ENCODE measurements at places on chromosomes 12 and 14. TPM values are rescaled to one million over a fixed set of nuclear protein-coding genes. Genes with fewer than 3 reads are reported as not detected.

DNA sequence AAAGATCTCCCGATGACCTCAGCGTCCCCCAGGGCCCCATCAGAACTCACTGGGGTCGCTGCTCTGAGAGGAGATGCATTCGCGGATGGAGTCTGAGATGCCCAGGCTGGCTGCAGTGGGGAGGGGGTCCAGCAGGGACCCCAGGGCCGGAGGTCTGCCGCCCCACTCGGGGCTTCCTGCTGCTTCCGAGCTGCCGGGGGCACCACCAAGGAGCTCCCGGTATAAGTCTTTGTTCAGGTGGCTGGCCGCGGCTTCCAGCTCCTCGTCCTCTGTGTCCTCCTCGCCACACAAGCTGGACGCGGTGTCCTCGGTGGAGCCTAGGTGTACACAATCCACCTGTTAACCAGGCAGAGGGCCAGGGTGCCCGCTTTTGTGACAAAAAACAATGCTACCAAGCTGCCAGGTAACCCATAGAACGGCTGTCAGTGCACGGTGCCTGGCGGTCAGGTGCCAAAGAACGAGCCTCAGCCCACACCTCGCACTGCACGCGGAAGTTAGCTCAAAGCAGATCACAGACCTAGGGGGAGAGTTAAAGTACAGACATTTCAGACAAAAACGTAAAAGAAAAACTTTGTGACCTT, 26.6 kb upstream of the BTBD6 start:
- no peak overlapping the region for H3K4me3 ChIP-seq
- no peaks in the 10 kb centered on the region for H3K27me3 ChIP-seq
- H3K36me3 ChIP-seq: no peaks in the 10 kb centered on the region

GRCh38 chr12:15741082-15741481, 48.1 kb downstream of the EPS8 start:
- H3K36me3 ChIP-seq: no peaks in the 10 kb centered on the region
- no peak overlapping the region for H3K27ac ChIP-seq
- no peaks in the 10 kb centered on the region for H3K27me3 ChIP-seq
- no peak for DNase-seq
- H3K4me3 ChIP-seq: no peak overlapping the region

- no peaks in the 10 kb centered on the region for H3K36me3 ChIP-seq
- H3K4me1 ChIP-seq: peaks cover 12% of the 10 kb centered on the region
- DNase-seq: peak; percentile 84
- peak overlapping the region; percentile 52 for H3K27ac ChIP-seq
- peaks cover 27% of the 10 kb centered on the region for H3K27me3 ChIP-seq
These were observed 863 bp downstream of the DENND5B start for GRCh38 chr12:31589904-31590641.

- H3K36me3 ChIP-seq: no peaks in the 10 kb centered on the region
- no peaks in the 10 kb centered on the region for H3K27me3 ChIP-seq
- no peaks in the 10 kb centered on the region for H3K4me1 ChIP-seq
- DNase-seq: no peak
These were observed 339.0 kb downstream of the TMEM121 start for GRCh38 chr14:105865266-105865903.

DNA sequence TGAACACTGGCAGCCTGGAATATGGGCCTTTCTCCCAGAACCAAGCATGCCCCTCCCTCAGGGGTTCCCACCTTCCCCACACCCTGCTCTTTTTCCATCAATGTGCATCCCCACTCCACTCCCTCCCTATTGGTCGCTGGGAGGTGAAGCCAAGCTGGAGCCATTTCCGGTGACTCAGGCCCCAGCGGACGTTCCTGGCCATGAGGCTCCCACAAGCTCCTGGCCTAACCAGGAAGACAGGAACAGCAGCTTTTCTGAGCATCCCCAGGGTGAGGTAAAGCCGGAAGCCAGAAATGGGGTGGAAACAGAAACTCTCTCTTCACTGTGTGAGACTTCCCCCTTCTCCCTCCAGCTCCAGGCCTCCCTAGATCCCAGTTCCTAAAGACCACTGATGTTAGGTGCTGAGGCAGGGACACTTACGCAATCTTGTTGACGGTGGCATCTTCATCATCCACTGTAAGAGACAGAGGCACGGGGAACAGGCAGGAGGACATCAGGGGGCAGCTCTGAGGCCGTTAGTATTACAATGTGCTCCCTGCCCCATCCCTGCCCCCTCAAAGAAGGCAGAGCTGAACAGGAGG, 5.1 kb downstream of the LMBR1L start:
- DNase-seq: no peak
- H3K27ac ChIP-seq: no peak overlapping the region
- peaks cover 6% of the 10 kb centered on the region for H3K4me1 ChIP-seq

GRCh38 chr12:92019491-92020277, 126.0 kb downstream of the BTG1 start:
- no peak overlapping the region for H3K4me3 ChIP-seq
- H3K4me1 ChIP-seq: peaks cover 14% of the 10 kb centered on the region
- DNase-seq: no peak
- H3K27me3 ChIP-seq: no peaks in the 10 kb centered on the region

DNA sequence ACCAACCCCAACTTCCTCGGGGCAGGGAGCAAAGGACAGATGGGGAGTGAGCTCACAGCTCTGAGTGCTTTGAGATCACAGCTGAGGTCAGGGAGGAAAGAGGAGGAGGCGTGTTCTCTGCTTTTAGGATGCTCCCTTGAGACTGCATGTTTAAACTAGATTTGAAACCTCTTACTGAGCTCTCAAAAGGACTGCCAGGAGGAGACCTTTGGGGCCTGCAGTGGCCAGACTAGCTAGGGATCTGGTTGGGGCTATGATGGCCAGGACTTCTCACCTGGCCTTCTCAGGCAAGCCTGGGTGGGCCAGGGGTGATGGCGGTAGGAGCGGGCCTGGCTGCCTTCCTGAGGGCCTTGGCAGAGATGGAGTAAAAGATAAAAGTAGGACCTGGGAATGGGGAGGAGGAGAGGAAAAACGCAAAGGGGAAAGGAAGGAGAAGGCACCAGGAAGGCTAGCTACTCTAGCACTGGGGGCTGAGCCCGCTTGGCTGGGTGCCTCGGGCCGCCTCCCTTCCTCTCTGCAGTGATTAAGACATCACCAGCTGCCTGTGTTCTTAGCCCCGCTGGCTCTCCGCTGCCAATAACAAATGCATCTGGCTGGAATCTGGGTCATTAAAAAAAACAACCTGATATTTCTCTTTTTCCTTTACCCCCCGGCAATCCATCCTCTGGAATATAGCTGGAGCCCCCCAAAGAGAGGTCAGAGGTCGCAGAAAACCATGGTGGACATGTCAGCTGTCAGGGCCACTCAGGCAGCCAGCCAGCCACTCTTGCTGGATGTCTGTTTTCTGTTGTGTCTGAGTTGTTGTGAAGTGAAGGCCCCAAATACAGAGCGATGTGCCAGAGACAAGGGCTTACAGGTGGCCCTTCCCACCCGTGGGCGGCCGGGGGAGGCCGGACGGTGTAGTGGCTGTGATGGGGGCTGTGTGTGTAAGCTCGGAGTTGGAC, 141.3 kb downstream of the TSPAN9 start:
- H3K4me3 ChIP-seq: no peak overlapping the region
- H3K27ac ChIP-seq: no peak overlapping the region
- no peak for DNase-seq
- H3K36me3 ChIP-seq: no peaks in the 10 kb centered on the region
- H3K4me1 ChIP-seq: peaks cover 20% of the 10 kb centered on the region
- no peaks in the 10 kb centered on the region for H3K27me3 ChIP-seq

Gene EPYC
- total RNA-seq: not detected

Gene KRT71
- total RNA-seq: not detected

Data from neural progenitor cell (in vitro differentiated cells).